Small intestine (tissue), 16 donors: ENCODE measurements at places on chromosomes 2 and 18. TPM values are rescaled to one million over a fixed set of nuclear protein-coding genes. Genes with fewer than 3 reads are reported as not detected.

DNA sequence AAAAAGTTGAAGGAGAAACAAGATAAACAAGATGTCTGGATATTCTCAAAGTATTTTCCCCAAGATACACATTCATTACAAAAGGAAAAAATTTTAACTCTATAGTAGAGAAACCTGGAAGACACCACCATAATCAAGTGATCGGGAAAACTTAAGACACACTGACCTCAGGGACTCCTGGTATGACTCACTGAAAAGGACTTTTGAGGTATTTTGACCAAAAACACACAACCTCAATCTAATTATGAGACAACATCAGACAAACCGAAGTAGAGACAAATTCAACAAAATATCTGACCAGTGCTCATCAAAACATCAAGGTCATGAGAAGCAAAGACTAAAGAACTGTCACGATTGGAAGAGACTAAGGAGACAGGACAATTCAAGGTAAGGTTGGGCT is 34.7 kb downstream of the LPIN2 start:
- peak; percentile 1 for DNase-seq
- H3K27me3 ChIP-seq: no peaks in the 10 kb centered on the region
- H3K36me3 ChIP-seq: no peaks in the 10 kb centered on the region
- peaks cover 24% of the 10 kb centered on the region for H3K4me1 ChIP-seq
- H3K27ac ChIP-seq: peak overlapping the region; percentile 52
- H3K4me3 ChIP-seq: no peak overlapping the region

GRCh38 chr2:134875309-134875708 is 36.9 kb downstream of the ACMSD start:
- no peak overlapping the region for H3K27ac ChIP-seq
- no peak overlapping the region for H3K4me3 ChIP-seq
- no peaks in the 10 kb centered on the region for H3K27me3 ChIP-seq
- no peak for DNase-seq
- no peaks in the 10 kb centered on the region for H3K36me3 ChIP-seq
- H3K4me1 ChIP-seq: no peaks in the 10 kb centered on the region

GRCh38 chr2:225488743-225489142 is 89.2 kb downstream of the NYAP2 start:
- H3K4me3 ChIP-seq: no peak overlapping the region
- H3K36me3 ChIP-seq: no peaks in the 10 kb centered on the region
- no peak overlapping the region for H3K27ac ChIP-seq
- DNase-seq: no peak
- no peaks in the 10 kb centered on the region for H3K27me3 ChIP-seq

GRCh38 chr2:119113489-119113770 is 45.1 kb downstream of the C1QL2 start:
- peaks cover 2% of the 10 kb centered on the region for H3K27me3 ChIP-seq
- no peak for DNase-seq
- H3K27ac ChIP-seq: no peak overlapping the region
- H3K4me1 ChIP-seq: no peaks in the 10 kb centered on the region
- no peak overlapping the region for H3K4me3 ChIP-seq

GRCh38 chr18:54952026-54952425 is 7.2 kb downstream of the CCDC68 start:
- H3K36me3 ChIP-seq: peaks cover 6% of the 10 kb centered on the region
- DNase-seq: no peak
- H3K4me1 ChIP-seq: peaks cover 9% of the 10 kb centered on the region
- no peak overlapping the region for H3K4me3 ChIP-seq

DNA sequence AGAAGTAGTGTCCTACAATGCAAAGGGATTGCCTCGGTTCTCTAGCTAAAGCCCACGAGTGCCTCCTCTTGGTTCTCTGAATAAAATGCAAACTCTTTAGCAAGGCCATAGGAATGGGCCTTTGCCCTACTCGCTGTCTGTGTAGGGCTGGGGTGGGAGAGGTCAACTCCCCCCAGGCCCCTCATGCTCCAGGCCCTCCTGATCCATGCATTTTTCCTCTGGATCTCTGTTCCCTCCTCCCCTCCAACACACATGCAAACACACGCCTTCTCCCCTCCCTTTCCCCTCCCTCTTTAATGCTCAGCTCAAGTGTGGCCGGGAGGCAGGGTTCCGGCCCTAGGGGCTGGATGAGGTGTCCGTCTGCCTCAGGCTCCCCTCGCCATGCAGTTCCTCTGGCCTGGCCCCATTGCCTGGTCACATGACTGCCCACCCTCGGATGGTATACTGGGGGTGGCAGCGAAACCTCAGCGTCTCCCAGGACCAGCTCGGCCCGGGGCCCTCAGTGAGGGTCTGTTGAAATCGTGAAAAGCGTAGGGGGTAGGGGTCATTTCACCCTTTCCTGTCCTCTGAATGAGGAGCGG is 14.9 kb upstream of the KLF11 start:
- peak overlapping the region; percentile 8 for H3K27ac ChIP-seq
- no peaks in the 10 kb centered on the region for H3K27me3 ChIP-seq
- H3K4me3 ChIP-seq: no peak overlapping the region

- H3K27me3 ChIP-seq: no peaks in the 10 kb centered on the region
- H3K4me1 ChIP-seq: no peaks in the 10 kb centered on the region
- DNase-seq: peak; percentile 27
These were observed at the start of gene CD226 for GRCh38 chr18:69947361-69948133. TSS of gene CD226 (minus strand) at chr18:69947873. CDS start at chr18:69947406, 467 bp downstream.

DNA sequence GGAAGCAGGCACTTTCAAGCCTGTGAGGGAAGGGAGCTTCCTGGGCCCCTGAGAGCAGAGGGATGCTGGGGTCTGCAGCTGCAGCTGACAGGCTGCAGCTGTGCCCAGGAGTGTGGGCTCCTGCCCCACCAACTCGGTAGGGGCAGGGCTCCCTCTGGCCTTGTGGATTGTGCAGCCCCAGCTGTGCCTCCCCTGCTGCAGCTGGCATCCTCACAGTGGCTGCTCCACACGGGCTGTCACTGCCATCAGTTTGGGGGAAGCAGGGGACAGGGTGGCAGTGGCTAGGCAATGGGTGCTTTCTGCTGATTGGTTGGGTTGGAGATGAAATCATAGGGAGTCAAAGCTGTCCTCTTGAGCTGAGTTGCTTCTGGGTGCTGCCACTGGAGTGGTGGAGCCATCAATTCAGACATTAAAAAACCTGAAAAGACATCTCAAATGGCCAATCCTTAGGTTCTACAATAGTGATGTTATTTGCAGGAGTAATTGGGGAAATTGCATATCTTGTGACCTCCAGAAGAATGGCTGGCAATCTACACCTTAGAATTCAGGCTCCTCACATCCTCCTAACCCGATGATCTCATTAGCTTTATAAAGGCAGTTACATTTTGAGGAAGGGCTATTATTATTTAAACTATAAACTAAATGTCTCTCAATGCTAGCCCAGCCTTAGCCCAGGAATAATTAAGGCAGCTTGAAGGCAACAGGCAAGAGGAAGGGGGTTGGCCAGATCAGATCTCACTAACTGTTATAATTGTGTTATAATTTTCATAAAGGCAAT is 41.3 kb downstream of the FAM171B start:
- no peak overlapping the region for H3K27ac ChIP-seq
- H3K4me1 ChIP-seq: no peaks in the 10 kb centered on the region
- no peak overlapping the region for H3K4me3 ChIP-seq
- H3K27me3 ChIP-seq: no peaks in the 10 kb centered on the region

- H3K27ac ChIP-seq: no peak overlapping the region
- H3K36me3 ChIP-seq: no peaks in the 10 kb centered on the region
- H3K4me3 ChIP-seq: no peak overlapping the region
- peaks cover 13% of the 10 kb centered on the region for H3K4me1 ChIP-seq
- no peaks in the 10 kb centered on the region for H3K27me3 ChIP-seq
- no peak for DNase-seq
These were observed 120.7 kb downstream of the NCK2 start for GRCh38 chr2:105865222-105865913.

GRCh38 chr2:37869771-37870170 is 55.3 kb upstream of the RMDN2 start:
- no peaks in the 10 kb centered on the region for H3K4me1 ChIP-seq
- H3K27ac ChIP-seq: no peak overlapping the region
- H3K27me3 ChIP-seq: no peaks in the 10 kb centered on the region
- no peaks in the 10 kb centered on the region for H3K36me3 ChIP-seq
- DNase-seq: no peak

GRCh38 chr2:173118395-173118794 is 42.7 kb downstream of the MAP3K20 start:
- no peak overlapping the region for H3K27ac ChIP-seq
- no peaks in the 10 kb centered on the region for H3K27me3 ChIP-seq
- H3K4me1 ChIP-seq: no peaks in the 10 kb centered on the region
- no peaks in the 10 kb centered on the region for H3K36me3 ChIP-seq
- DNase-seq: no peak

- H3K27me3 ChIP-seq: no peaks in the 10 kb centered on the region
- no peak overlapping the region for H3K27ac ChIP-seq
- no peak for DNase-seq
- H3K4me3 ChIP-seq: no peak overlapping the region
- H3K4me1 ChIP-seq: no peaks in the 10 kb centered on the region
- no peaks in the 10 kb centered on the region for H3K36me3 ChIP-seq
These were observed 206.0 kb downstream of the ZNF521 start for GRCh38 chr18:25145731-25146511.

DNA sequence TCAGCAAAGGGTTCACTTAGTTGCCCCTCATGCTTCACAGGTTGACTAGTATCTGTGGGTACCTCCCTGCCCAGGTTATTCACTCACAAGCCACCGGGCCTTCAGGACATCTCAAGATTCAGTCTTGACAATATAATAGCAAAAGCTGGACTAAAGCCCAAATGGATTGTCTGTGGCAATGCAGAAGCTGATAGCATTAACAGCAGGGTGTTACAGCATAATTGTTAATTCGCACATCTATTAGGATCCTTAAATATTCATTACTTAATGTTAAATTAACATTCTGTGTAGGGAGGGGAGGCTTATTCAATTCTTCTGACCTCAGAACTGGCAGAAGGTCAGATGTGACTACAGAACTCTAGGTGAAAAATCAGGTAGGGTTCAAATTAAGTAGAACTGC is 20.2 kb upstream of the GTF2A1L start:
- no peaks in the 10 kb centered on the region for H3K36me3 ChIP-seq
- DNase-seq: no peak
- no peaks in the 10 kb centered on the region for H3K4me1 ChIP-seq
- H3K4me3 ChIP-seq: no peak overlapping the region

DNA sequence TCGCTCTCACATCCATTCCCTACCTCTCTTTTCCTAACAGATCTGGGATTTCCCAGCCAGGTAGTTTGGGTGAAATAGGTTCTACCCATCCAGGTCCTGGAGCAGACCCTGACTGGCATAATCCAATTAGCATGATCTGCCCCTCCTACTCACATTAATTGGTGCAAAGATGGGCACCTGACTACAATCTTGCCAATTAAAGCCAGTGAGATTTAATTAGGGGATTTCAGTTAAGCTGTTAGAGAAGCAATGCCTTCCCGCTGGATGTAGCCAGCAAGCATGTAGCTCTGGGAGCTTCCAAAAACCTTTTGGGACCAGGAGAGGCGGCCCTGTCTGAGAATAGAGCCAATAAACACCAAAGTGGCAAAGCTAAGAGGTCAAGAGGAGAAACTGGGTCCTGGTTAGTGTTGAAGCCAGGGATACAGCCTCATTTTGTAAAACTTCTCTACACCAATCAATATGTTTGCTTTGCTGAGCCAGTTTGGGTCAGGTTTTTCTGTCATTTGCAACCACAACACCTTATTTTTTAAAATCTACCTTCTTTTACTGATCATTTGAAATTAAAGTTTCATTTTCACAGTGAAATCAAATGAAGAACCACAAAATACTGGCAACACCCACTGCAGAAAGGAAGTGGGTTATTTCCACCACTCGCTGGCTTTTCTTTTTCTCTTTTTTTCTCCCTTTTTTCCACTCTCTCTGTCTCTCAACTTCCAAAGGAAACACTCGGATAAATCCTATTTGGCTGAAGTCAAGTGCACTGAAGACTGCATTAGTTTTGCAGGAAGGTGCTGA is 3.2 kb upstream of the TTC39C start:
- peaks cover 10% of the 10 kb centered on the region for H3K4me1 ChIP-seq
- DNase-seq: no peak
- H3K4me3 ChIP-seq: no peak overlapping the region
- H3K36me3 ChIP-seq: no peaks in the 10 kb centered on the region

DNA sequence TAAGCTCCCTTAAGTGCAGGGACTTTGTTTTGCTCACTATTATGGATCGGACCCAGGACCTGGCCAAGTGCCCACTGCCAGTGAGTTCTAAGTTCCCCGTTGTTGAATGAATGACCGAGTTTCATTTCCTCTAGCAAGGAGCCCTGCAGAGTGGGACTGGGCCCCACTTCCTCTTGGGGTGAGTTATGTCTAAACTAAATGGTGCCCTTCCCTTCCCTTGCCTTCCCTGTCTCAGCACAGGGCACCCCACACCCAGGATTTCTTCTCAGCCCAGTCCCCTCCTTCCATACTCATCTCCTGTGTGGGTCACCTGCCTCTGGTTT is 195.3 kb upstream of the HS6ST1 start:
- no peaks in the 10 kb centered on the region for H3K4me1 ChIP-seq
- no peak overlapping the region for H3K4me3 ChIP-seq
- no peaks in the 10 kb centered on the region for H3K27me3 ChIP-seq
- no peak overlapping the region for H3K27ac ChIP-seq

- no peaks in the 10 kb centered on the region for H3K27me3 ChIP-seq
- no peaks in the 10 kb centered on the region for H3K4me1 ChIP-seq
- no peaks in the 10 kb centered on the region for H3K36me3 ChIP-seq
- no peak overlapping the region for H3K4me3 ChIP-seq
These were observed 26.8 kb upstream of the DCC start for GRCh38 chr18:52313213-52313612.

GRCh38 chr2:96783388-96783787 is 22.7 kb downstream of the CNNM4 start:
- no peak overlapping the region for H3K27ac ChIP-seq
- no peak for DNase-seq
- H3K27me3 ChIP-seq: no peaks in the 10 kb centered on the region
- H3K36me3 ChIP-seq: no peaks in the 10 kb centered on the region

DNA sequence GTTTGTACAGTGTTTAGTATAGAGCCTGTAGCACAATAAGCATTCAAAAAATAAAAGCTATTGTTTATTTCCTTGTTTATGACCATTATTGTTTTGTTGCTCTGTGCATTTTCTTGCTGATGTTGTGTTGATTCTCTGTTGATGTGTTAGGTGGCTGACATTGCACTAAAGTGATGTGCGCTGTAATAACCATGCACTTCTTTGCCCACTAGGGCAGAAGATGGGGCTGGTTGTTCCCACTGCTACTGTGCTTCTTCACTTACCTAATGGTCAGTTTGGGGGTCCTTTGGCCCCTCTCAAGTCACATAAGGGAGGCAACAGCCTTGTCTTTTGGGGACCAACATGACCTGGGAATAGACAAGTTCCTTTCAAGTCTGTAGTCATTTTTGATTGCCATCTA is 6.0 kb downstream of the SCG2 start:
- H3K27me3 ChIP-seq: no peaks in the 10 kb centered on the region
- no peak for DNase-seq
- no peaks in the 10 kb centered on the region for H3K36me3 ChIP-seq
- H3K27ac ChIP-seq: no peak overlapping the region

- peaks cover 4% of the 10 kb centered on the region for H3K27me3 ChIP-seq
- no peak for DNase-seq
- no peak overlapping the region for H3K27ac ChIP-seq
- no peaks in the 10 kb centered on the region for H3K4me1 ChIP-seq
- H3K36me3 ChIP-seq: no peaks in the 10 kb centered on the region
- H3K4me3 ChIP-seq: no peak overlapping the region
These were observed 65.6 kb downstream of the SH3RF3 start for GRCh38 chr2:109194620-109194937.

Gene NEU2
- polyA plus RNA-seq: not detected

Gene SEMA4C
- 0.45 TPM for polyA plus RNA-seq

Gene SLC40A1
- 72.6 TPM for polyA plus RNA-seq

Gene CIB4
- not detected for polyA plus RNA-seq

Gene ALMS1
- 2.7 TPM for polyA plus RNA-seq

Gene SOX11
- polyA plus RNA-seq: 0.03 TPM

Gene C2orf92
- 8.6 TPM for polyA plus RNA-seq

Gene LYG2
- polyA plus RNA-seq: 0.10 TPM

Gene DAW1
- not detected for polyA plus RNA-seq

Gene CD207
- 0.97 TPM for polyA plus RNA-seq

Gene ACTG2
- polyA plus RNA-seq: 2.0 TPM

Gene TBR1
- polyA plus RNA-seq: not detected

Gene C1QL2
- polyA plus RNA-seq: not detected

Gene SKOR2
- polyA plus RNA-seq: not detected
